ENCODE measurements at places on chromosomes 2 and 18.
A peak's percentile ranks its signal among the peaks of the same experiment; 100 is the strongest.

GRCh38 chr2:136985044-136985443 lies 219.7 kb downstream of the THSD7B start:
- no peak for DNase-seq

DNA sequence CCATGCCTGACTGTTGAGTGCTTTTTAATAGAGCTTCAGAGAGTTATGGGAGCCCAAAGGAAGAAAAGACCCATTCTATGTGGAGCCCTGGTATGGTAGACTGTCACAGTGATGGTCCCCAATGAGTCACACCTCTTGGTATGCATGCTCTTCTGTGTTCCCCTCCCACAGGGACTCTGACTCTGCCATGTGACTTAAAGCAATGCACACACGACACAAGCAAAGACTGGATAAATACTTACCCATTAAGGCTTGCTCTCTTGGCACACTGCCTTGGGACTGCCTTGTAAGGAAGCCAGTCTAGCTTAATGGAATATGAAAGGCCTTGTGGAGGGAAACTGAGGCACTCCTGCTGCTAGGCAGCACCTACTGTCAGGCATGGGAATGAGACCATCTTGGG lies 16.7 kb upstream of the DTNB start:
- no peak for DNase-seq

DNA sequence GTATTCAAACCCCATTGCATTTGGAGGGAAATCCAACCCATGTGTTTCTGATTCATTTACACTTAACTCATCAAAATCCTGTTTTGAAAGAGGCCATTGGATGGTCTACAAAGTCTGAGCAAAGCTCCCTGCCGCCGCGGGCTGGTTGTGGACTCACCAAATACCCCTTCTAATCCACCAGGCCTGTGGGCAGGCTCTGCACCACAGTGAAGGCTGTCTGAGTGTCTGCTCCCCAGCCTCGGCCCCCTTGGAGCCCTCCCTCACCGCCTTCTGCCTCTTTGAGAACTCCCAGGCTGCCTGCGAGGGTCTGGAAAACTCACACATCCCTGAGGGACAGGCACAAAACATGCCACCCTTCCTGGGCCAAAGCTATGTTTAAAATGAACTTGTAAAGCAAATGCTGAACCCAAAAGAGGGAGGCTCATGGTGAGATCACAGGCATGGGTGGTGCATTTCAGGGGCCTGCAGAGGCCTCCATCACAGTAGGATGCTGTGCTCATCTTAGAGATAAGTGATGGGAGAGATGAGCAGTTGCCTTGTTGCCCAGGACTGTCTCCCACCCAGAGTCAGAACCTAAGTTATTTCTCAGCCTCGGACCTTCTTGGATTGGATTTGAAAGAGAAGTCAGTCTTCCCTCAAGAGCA lies 225.0 kb downstream of the CYP26B1 start:
- DNase-seq, result peak; percentile 48

DNA sequence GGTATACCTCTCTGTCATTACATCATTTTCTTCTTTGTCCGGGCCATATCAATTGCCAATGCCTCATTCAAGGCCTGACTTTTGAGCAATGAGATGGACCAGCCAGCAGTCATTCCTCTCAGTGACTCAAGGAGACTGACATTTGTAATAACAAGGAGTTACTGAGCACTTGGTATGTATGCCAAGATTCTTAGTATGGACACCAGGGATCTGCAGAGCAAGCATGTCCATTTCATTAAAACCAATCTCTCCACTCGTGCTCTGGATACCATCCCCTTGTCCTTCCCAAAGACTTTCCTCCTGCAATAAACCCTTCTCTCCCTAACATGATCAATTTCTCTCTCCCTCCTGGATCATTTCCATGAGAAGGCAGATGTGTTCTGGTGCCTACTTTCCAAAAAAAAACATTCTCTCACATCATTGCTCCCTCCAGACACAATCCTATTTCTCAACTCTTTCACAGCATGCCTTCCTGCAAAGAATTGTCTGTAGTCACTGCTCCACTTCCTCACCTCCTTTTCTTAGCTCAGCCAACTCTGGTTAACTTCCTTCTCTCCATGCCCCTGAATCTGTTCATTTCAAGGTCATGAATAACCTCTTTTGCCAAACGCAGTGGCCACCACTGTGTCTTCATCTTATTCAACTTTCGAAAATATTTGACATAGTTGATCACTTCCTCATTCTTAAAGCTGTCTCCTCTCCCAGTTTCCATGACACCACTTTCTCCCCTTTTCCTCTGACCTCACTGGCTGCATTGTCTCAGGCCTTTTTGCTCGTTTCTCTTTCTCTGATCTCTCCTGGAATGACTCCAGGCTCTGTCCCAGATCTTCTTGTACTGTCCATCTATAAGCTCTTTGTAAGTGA lies 102.8 kb upstream of the CYP1B1 start:
- peak; percentile 11 for DNase-seq

DNA sequence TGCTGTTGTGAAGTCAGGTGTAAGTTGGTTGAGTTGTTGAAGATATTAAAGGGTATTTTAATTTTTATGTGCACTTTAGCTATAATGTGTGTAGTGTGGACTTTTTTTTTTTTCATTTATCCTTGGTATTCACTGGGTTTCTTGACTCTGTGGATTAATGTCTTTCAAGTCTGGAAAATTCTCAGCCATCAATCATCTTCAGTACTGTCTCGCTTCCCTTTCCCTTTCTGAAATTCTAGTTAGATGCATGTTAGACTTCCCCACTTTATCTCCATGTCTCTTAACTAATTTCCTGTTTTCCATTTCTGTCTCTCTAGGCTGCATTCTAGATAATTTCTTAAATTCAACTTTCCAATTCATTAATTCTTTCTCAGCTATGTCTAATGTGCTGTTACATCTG lies 247.7 kb upstream of the REV1 start:
- DNase-seq, result no peak

GRCh38 chr2:203591642-203592041 lies 56.5 kb upstream of the RAPH1 start:
- no peak for DNase-seq

DNA sequence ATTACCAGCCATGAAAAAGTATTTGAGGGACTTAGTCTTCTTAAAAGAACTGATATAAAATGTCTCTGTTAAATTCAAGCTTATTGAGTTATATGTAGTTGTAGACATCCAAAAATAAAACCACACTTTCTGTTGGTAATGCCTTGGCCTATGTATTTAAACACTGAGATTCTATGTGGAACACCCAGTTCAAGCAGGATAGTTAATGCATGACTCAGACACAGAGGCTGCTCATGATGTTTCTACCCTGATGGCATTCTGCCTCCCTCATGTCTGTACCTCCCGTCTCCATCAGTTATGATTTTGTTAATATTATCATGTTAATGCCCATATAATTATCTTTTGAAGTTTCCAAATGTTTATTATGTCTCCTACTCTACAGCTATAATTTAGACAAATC lies 164.5 kb downstream of the XIRP2 start:
- no peak for DNase-seq

DNA sequence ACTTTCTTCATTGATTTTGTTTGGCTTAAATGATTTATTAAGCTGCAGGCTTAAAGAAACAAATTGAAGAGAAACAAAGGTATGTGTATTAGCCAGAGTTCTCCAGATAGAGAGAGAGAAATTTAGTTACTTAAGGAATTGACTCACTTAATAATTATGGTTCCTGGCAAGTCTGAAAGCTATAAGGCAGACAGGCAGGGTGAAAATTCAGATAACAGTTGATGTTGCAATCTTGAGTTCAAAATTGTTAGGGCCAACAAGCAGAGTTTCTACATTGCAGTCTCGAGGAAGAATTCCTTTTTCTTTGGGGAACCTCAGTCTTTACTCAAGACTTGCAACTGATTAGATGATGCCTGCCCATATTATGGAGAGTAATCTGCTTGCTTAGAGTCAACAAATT lies 593.5 kb downstream of the ADCYAP1 start:
- no peak for DNase-seq

DNA sequence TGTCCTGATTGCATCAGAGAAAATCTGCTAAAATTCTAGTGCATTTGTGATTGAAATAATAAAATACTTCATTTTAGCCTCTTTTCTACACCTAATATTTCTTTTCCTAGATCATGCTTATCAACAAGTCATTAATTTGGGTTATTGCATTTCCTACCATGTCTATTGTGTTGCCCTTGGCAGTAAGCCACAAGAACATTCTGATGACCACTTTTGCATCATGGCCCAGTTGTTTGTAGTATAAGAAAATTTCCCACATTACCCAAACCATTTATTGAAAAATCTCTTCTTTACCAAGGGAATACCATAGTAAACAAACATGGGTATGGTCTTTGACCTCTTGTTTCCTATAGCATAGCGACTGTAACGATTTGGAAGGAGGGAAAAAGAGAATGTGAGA lies 76.3 kb downstream of the R3HDM1 start:
- no peak for DNase-seq

- DNase-seq, result no peak
These were observed 5.0 kb upstream of the SERPINB2 start for GRCh38 chr18:63882333-63883141.

DNA sequence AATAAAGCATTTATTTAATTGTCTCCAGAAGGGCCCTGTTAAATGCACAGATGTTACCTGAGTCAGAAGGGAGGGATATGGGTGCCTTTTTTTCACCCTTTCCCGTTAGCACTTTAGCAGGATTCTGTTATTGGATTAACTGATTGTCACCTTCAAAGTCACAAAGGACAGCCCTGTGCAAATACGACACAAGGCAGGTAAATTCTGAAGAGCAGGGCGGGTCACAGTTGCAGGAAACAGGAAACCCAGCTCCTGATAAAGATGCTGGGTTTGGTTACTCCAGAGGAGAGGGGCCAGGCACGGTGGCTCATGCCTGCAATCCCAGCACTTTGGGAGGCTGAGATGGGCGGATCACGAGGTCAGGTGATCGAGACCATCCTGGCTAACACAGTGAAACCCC lies 11.4 kb upstream of the PKDCC start:
- DNase-seq, result no peak

DNA sequence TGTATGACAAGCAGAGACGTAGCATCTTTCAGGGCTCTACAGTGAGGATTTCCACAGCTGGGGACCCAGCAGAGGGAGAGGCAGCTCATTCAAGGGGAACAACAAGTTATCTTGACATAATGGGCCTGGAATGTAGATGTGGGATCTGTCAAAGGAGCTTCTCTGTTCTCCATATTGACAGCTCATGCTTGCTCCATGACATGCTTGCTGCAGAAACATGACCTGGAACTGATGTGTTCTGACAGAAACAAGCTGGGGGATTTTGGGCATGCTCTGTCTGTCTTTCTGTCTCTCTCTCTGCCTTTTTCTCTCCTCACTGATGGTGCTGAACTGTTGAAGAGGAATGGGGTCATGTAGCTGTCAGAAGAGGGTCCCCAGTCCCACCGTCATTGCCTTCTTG lies 79.6 kb downstream of the MMADHC start:
- DNase-seq, result no peak

DNA sequence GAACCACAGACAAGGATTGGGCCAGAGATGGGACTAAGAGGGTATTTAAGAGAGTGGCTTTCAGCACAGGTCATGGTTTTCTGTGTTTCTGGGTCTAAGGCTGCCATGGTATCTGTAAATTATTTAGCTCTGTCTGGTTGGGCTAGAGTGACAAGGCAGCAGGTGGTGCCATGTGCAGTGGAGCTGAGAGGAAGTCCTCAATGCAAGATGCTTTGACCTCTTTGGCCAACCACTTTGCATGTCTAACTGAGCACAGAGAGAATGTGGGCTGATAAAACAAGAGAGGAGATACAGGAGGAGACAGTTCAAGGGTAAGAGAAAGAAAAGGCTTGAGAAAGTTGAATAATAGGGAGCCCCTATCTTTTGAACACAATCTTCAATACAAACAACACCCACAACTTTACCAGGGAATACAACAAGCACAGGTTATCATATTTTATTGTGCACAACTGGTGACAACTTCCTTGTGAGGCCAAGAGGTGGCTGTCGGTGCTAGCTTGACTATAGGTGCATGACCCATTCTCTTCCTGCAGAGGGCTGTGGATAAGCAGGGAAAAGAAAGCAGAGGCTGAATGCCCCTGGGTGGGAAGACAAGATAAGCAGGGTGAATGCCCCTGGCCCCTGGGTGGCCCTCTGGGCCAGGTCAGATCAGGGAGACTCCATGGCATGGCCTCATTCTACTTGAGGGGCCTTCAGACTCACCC lies 12.3 kb downstream of the FLACC1 start:
- DNase-seq, result no peak

DNA sequence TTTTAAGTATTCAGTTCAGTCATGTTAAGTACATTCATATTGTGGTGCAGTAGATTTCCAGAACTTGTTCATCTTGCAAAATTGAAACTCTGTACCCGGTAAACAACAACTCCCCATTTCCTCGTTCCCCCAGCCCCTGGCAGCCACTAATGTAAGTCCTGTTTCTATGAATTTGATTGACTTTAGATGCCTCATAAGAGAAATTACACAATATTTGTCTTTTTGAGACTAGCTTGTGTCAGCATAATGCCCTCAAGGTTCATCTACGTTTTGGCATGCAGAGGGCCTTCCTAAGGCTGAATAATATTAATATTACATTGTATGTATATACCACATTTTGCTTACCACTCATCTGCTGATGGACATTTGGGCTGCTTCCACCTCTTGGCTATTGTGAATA lies 30.9 kb downstream of the METTL21A start:
- DNase-seq, result no peak

DNA sequence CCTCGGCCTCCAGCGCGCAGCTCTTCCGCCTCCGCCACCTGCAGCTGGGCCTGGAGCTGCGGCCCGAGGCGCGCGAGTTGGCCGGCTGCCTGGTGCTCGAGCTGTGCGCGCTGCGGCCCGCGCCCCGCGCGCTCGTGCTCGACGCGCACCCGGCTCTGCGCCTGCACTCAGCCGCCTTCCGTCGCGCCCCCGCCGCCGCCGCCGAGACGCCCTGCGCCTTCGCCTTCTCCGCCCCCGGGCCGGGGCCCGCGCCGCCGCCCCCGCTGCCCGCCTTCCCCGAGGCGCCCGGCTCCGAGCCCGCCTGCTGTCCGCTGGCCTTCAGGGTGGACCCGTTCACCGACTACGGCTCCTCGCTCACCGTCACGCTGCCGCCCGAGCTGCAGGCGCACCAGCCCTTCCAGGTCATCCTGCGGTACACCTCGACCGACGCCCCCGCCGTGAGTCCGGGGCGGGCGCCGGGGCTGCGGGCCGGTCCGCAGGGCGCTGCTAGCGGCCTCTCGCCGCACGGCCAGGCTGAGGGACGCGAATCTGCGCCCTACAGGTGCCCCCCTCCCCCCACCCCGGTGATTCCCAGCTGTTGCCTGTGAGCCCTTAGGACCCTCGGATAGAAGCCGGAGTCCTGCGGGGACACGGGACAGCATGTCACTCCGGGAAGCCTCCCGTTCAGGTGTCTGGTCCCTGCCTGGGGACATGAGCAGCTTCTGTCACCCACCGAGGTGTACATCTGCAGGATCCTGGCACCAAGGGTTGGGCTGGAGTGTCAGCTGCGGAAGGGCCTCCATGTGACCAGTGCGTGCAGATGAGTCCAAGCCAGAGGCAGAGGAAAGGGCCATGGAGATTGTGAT lies 616 bp downstream of the RNPEPL1 start:
- no peak for DNase-seq

- peak; percentile 39 for DNase-seq
These were observed 17.3 kb upstream of the CNDP2 start for GRCh38 chr18:74478880-74479279.

GRCh38 chr2:46446871-46447568 lies 32.3 kb upstream of the TMEM247 start:
- DNase-seq, result no peak
